NCI-H2171 treated with DMSO at 0.1 percent for 48 hours (cell line): ENCODE measurements at places on chromosomes 6 and 20.

DNA sequence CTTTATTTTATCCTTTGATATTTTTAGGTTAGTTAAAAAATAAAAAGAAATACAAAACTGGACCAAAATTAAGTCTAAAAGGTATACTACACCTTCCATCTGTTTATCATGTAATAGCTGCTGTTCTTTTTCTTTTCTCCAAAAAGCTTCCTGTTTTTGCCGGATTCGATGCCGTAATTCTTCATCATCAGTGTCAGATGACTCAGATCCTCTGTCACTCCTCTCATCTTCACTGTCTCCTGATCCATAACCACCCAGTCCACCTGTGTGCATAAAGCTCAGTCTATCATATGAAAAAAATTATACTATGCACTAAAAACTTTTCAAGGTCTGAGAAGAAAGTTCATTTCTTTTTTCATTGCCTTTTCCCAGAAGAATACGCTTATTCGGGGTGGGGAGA, 8.5 kb upstream of the COQ3 start:
- DNase-seq: no peak

DNA sequence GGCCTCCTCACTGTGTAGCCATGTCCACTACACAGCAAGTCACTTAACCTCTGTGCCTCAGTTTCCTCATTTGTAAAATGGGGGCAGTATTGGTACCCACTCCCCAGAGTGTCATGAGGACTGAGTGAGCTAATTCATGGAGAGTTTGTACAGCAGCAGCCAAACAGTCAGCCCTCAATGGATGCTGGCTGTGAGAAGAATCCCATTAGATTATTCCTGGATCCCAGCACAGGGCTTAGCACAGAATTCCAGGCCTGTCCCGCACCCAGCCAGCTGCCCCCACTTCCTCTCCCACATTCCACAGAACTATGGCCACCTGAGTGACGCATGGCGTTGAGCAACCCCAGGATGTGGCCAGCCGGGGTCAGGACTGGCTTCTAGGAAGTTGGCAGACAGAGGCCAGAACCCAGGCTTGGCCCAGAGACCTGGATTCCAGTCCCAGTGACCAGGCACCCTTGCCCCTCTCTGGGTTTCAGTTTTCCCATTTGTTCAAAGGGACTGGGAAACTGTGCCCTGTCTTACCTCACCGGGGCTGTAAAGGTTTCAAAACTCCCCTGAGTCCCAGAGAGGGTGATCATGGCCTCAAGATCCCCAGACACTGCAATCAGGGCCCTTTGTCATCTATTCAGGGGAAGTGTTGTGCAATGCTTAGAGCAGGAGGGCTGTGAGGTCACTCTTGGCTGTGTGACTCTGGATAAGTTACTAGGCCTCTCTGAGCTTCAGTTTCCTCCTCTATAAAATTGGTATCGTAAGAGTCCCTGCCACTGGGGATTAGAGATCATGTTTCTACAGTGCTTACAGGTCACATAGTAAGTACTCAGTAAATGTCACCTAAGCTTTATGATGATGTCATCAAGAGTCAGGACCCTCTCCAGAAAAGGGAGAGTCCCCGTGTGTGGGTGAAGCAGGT, 3.0 kb upstream of the TGM2 start:
- no peak for DNase-seq

GRCh38 chr20:25317351-25318075, 69.6 kb downstream of the PYGB start:
- DNase-seq: no peak

DNA sequence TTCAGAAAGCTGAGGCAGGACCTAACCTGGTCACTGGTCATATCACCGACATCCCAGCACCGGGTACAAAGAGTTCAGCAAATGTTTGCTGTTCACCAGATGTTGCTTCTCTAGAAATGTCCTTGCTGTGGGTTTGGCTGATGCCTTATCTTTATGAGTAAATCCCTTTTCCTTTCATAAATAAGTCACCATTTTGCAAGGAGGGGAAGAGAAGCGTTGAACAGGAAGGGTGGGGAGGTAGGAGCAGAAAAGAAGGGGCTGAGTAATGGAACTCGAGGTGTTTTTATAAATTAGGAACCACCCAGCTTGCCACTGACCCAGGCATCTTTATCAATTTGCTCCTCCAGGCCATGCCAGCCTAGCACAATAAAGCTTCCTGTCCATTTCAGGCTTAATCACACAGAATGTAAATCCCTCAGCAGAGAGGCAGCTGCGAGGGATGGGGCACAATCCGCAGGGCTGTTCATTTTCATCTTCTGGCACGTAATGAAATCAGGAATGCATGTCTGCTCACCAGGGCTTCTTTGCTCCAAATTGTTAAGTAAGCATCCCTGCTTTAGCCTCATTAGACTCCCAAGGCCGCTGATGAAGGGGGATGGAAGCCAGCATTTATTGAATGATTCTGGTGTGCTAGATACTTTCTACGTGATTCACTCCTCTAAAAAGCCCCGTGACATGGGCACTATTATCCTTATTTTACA, 371.9 kb upstream of the CHD6 start:
- DNase-seq: no peak

DNA sequence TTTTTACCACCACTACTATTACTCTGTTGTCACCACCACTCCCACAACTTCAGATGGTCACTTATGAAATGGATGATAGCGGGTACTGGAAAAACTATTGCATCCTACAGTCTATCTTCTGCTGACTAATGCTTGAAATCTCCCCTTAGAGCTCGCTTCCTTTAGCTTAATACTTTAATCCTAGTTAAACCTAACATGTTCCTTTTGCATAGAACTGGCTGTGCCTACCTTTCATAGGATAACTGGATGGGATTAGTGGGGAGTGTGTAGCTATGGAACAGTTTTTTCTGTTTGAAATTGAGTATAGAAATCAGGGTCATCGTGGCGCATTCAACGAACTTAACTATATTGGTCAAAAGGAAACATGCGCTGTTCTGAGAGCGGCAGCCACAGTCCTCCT, 294.7 kb downstream of the FARS2 start:
- DNase-seq: no peak

DNA sequence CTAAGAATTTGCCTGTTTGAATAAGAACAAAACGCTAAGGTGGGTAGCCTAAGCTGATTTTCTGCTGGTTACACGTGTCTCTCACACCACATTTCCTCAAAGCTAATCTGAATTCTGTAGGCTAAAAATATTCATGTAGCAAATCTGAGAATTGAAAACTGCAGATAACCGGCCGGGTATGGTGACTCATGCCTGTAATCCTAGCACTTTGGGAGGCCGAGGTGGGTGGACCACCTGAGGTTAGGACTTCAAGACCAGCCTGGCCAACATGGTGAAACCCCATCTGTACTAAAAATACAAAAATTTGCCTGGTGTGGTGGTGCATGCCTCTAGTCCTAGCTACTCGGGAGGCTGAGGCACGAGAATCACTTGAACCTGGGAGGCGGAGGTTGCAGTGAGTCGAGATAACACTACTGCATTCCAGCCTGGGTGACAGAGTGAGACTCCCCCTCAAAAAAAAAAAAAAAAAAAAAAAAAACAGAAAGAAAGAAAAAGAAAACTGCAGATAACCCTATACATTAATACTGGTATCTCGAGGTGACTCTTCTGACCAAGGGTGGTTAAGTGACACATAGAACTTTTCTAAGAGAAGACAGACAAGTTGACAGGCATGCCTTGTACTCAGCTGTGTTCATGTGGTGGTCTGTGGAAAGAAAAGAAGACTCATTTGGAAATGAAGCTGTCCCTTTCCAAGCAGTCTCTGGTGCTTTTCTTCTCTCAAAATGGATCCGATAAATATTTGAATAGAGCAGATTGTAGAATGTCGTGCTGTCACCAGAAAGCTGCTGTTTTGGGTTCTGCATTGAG, 24.7 kb upstream of the ASXL1 start:
- DNase-seq: no peak

- no peak for DNase-seq
These were observed 29.0 kb upstream of the GTSF1L start for GRCh38 chr20:43755851-43756250.

- no peak for DNase-seq
These were observed 2.7 kb downstream of the TMEM74B start for GRCh38 chr20:1182106-1182505.

GRCh38 chr20:4667371-4667773, 54.3 kb upstream of the PRND start:
- DNase-seq: no peak

DNA sequence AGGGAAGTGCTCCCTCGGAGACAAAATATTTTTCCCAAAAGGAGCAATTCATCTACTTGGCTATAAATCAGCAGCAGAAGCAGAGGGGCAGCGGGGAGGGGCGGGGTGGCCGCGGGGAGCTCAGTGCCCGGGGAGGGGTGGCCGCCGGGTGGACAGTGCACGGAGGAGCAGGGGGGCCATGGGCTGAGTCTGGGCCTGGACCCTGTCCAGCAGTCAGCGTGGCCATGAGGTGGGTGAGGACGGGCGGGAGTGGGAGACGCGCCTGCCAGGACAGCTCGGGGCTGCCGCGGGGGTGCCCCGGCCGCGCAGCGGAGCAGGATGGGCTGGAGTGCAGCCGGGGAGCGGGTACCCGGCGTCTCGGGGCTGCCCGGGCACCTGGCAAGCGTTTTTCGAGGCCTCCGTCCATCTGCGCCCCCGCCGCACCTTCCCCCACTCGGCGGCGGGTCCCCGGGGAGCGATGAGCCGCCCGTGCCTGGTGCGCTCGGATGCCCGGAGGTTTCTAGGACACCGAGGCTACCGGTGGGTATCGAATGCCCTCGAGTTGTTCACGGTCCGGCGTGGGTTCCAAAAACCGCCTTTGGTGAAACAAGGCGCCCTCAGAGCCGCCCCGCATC, 229.5 kb downstream of the THBS2 start:
- no peak for DNase-seq

GRCh38 chr6:104969108-104969507, 12.2 kb downstream of the LIN28B start:
- DNase-seq: no peak

GRCh38 chr20:42338294-42339201, 720.4 kb upstream of the CHD6 start:
- peak; percentile 11 for DNase-seq

DNA sequence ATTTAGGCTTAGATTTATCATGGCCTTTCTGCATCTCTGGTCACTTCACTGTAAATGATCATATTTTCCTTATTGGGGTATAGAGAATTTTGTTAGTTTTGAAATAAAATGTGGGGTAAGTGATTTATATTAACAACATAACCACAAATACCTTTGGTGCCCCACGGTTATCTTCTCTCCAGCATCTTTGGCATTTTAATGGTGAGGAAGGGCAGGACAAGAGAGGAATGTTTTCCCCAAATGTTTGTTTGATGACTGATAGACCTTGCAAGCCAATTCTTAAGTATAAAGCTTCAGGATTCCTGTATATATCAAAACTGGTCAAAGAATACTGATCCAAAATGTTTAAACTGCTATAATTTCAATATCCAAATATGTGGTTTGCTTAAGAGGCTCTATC, 171.6 kb upstream of the SMLR1 start:
- no peak for DNase-seq

DNA sequence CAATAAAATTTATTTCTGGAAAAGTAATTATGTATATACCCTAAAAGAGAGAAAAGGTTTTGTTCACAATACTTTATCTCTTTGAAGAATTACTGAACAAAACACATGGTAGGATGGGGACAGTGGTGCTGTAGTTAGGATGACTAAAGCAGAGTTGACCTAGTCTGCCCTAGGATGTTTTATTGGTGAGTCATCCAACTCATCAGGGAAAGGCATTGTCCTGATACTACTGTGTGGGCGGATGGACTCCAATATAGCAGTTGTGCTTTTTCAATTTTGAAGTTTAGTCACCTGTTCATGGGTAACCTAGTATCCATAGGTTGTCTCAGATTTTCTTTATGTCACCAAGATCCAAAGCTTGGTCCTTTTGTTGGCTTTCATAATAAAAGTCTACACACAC, 53.3 kb upstream of the EYS start:
- no peak for DNase-seq

- peak; percentile 9 for DNase-seq
These were observed 511.0 kb downstream of the CDKAL1 start for GRCh38 chr6:21045135-21045700.

GRCh38 chr6:39189915-39190544, 39.2 kb downstream of the KCNK5 start:
- no peak for DNase-seq

DNA sequence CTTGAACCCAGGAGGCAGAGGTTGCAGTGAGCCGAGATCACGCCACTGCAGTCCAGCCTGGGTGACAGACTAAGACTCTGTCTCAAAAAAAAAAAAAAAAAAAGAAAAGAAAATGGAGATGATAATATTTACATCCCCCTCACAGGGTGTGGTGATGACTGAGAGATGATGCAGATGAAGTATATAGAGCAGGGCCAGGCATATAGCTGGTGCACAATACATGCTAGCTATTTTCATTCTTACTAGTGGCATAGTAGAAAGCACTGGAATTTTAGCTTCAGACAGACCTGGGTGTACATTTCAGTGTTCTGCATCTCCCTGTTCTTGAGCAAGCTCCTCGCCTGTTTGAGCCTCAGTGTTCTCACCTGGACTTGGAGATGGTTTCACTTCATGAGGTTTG, 36.9 kb downstream of the CEBPB start:
- DNase-seq: no peak

GRCh38 chr20:37404461-37404890, 58.5 kb downstream of the SRC start:
- DNase-seq: no peak

DNA sequence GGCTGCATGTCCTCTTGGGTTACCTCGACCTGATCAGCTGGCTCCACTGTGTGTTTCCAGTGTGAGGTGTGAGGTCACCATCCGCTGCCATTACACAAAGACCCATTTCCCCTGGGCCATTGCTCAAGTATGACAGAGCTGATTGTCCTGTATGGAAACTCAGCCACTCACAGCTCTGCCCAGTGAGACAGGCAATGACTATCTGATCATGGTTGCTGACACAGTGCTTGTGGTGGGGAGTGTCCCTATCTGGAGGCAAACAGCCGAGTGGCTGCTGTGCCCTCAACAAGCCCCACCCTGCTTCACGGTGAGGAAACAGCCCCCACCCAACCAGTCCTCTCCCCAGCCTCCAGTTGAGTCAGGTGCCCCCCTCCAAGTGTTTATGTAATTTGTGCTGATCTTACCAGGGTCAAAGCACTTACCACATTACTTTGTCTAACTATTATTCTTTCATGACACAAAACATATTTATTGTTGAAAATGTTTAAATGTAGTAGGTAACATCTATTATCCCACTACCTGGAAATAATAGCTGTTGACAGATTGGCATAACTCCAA, 11.7 kb upstream of the MAPK13 start:
- no peak for DNase-seq

DNA sequence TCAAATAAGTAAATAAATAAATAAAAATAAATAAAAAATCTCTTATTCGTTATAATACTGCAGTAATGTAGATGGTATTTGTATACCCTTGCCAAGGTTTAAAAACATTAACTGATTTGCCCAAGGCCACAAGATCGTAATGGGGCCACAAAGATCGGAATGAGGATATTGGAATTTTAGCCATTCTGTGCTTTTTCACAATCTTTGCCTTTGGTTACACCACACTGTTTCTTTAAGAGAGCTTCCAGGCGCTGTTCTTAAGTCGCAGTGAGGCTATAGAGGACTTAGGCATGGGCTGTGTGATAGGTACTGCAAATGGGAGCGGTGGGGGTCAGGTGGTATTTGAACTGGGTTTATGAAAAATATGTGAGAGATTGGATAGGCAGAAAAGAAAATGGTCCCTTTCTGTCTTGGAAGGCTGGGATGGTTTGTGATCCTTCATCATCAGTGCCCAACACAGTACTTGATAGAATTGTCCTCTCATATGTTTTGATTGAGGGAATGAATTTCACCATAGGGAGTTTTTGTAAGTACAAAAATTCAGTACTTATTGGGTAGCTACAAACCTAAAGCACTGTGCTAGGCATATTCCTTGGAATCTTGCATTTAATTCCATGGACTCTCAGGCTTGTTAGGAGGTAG, 1.4 kb downstream of the NUS1 start:
- no peak for DNase-seq

- DNase-seq: no peak
These were observed 243.8 kb downstream of the CDH26 start for GRCh38 chr20:60202046-60202445.
